Activated naive CD8-positive, alpha-beta T cell treated with anti-CD3 and anti-CD28 coated beads, Interleukin-2, amount 10 ng/mL, durations not matched to agents 7 days and 5 days (primary cell): ENCODE measurements at places on chromosomes 3 and 15. TPM values are rescaled to one million over a fixed set of nuclear protein-coding genes. Genes with fewer than 3 reads are reported as not detected.

DNA sequence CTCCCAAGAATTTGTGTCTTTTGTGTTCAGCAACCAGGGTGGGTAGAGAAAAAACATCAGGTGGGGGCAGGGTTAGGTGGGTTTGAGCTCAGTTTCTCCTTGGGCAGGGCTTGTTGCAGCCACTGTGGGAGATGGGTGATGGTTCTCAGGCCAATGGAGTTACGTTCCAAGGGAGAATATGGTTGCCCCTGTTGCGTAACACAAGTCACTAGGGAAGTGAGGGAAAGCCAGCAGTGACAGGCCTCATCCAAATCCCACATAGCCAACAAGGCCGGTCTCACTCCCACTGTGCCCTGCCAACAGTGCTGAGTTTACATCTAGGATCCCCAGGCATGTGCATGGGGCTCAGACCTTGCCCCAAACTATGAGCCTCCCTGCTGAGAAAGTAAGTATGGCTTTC lies 7.9 kb upstream of the FBXL2 start:
- H3K27ac ChIP-seq = no peak overlapping the region
- no peaks in the 10 kb centered on the region for H3K36me3 ChIP-seq
- no peak for DNase-seq
- H3K4me1 ChIP-seq = no peaks in the 10 kb centered on the region

GRCh38 chr3:111568911-111569310 lies 26.2 kb downstream of the ZBED2 start:
- H3K4me1 ChIP-seq = peaks cover 59% of the 10 kb centered on the region
- no peak for DNase-seq
- peaks cover 58% of the 10 kb centered on the region for H3K36me3 ChIP-seq
- no peak overlapping the region for H3K4me3 ChIP-seq
- H3K27me3 ChIP-seq = no peaks in the 10 kb centered on the region

DNA sequence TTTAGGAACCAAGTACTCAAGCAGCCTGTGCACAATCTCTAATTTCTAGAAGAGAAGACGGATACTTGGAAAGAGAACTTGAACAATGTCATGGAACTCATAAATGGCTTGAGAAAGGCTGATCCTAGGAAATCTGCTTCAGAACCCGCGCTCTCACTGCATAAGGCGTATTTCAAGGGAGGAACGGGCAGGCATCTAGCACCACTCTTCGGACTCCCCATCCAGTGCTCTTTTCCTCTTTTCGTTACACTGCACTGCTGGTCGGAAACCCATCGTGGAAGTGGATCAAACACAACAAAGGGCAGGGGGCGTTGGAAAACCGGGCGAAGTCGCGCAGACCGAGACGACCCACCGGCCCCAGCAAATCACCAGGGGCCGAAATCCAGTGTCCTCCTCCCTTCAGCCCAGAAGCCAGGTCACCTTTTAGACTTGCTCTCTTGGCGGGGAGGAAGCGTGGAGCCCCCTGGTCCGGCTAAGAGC lies 539 bp upstream of the TLNRD1 start:
- peak overlapping the region; percentile 97 for H3K27ac ChIP-seq
- no peaks in the 10 kb centered on the region for H3K27me3 ChIP-seq
- peaks cover 44% of the 10 kb centered on the region for H3K4me1 ChIP-seq
- peak overlapping the region; percentile 99 for H3K4me3 ChIP-seq
- peaks cover 15% of the 10 kb centered on the region for H3K36me3 ChIP-seq
- DNase-seq = no peak

Gene GABPB1
- 26.7 TPM for total RNA-seq

- no peak for DNase-seq
- H3K4me1 ChIP-seq = no peaks in the 10 kb centered on the region
- no peak overlapping the region for H3K27ac ChIP-seq
- H3K27me3 ChIP-seq = no peaks in the 10 kb centered on the region
These were observed 31.2 kb upstream of the COL8A1 start for GRCh38 chr3:99607151-99607550.

DNA sequence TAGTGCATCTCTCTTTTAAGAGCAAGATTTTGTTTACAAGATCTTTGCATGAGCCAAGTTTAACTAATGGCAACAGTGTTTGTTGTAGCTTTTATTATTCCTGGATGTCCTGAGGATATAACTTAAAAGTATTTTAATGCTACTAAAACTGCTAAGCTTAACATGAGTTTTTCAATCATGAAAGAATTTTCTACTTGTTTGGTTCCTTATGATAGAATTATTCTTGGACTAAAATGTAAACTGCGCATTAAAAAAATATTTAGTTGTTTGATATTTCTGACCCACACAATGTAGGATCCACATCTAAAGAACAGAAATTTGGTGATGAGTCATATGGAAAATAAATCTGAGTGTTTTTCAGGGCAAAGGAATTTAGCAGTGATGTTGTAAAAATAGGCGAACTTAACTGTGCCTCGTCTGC lies 70.8 kb downstream of the RAP2B start:
- no peak overlapping the region for H3K27ac ChIP-seq
- H3K4me3 ChIP-seq = no peak overlapping the region
- H3K27me3 ChIP-seq = peaks cover 2% of the 10 kb centered on the region
- H3K36me3 ChIP-seq = no peaks in the 10 kb centered on the region
- DNase-seq = no peak

- no peaks in the 10 kb centered on the region for H3K36me3 ChIP-seq
- no peak overlapping the region for H3K27ac ChIP-seq
- no peaks in the 10 kb centered on the region for H3K4me1 ChIP-seq
These were observed 126.7 kb downstream of the TUSC7 start for GRCh38 chr3:116836286-116836685.

GRCh38 chr3:51860703-51861665 lies at the start of gene IQCF2:
Gene IQCF2, plus strand, starts transcription at chr3:51861615. Its CDS starts 52 bp downstream, at chr3:51861667.
- DNase-seq = no peak
- H3K27ac ChIP-seq = no peak within 1 kb of the TSS
- H3K36me3 ChIP-seq = no peaks in the 10 kb centered on the region
- H3K27me3 ChIP-seq = peaks cover 23% of the 10 kb centered on the region
- H3K4me3 ChIP-seq = no peak within 1 kb of the TSS
- peaks cover 3% of the 10 kb centered on the region for H3K4me1 ChIP-seq

DNA sequence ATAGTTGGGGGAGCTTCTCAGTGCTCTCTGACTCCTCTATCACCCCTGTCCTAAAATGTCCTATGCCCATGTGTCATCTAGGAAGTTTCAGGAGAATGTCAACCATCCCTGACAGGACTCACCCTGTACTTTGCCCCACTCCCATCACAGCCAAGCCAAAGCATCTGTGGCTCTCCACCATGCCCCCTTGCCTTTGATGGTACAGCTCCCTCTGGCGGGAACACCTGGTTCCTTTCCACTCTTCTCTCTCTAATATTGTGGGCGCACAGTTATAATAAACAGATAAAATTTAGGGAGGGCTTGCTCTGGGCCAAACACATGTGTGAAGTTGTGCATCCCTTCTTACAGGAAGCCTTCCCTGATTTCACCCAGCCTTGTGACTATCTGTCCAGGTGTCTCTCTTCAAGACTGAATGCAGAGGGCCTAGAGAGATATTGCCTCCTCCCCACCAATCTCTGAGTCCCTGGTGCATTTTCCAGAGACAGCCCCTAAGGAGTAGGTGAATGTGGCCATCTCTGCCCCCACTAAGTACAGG lies 62.8 kb downstream of the ISG20 start:
- peaks cover 11% of the 10 kb centered on the region for H3K4me1 ChIP-seq
- peaks cover 39% of the 10 kb centered on the region for H3K27me3 ChIP-seq
- no peak overlapping the region for H3K4me3 ChIP-seq
- no peak overlapping the region for H3K27ac ChIP-seq

- H3K27me3 ChIP-seq = no peaks in the 10 kb centered on the region
- H3K4me1 ChIP-seq = no peaks in the 10 kb centered on the region
- no peak overlapping the region for H3K4me3 ChIP-seq
These were observed 600.9 kb upstream of the ROBO2 start for GRCh38 chr3:76438971-76439370.

DNA sequence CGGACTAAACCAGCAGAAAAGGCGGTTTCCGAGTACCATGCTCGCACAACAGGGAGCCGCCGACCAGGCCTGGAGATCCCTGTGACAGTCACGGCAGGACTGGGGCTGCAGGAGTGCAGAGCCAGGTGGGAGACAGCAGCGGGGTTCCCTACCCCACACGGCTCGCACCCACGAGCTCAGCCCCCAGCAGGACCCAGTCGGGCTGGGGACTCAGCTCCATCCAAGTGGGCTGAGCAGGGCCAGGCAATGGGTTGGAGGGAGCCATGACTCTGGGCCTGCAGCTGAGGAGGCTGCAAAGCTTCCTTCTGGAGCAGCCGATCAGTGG lies 15.8 kb downstream of the XXYLT1 start:
- DNase-seq = no peak
- no peak overlapping the region for H3K27ac ChIP-seq
- peaks cover 19% of the 10 kb centered on the region for H3K4me1 ChIP-seq
- H3K27me3 ChIP-seq = no peaks in the 10 kb centered on the region
- peaks cover 1% of the 10 kb centered on the region for H3K36me3 ChIP-seq

DNA sequence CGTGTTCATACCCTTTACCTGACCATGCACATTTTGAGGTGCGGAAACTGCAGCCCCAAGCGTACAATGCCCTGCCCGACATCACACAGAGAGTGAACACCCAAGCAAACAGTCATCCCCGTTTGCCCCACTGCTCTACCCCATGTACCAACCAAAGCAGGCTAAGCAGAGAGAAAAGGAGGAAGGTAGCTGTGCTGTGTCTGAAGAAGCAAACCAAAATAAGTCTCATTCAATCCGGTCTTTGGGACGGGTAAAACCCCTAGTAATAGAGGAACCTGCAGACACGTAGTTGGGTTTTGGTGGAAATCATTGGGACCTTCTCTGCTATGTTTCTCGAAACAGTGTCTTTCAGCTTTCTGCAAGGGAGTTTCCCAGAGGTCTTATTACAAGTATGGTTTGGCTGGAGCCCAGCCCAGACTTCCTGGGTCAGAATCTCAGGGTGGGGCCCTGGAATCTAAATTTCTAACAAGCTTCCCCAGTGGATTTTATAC lies 164.6 kb upstream of the HES1 start:
- peaks cover 45% of the 10 kb centered on the region for H3K27me3 ChIP-seq
- H3K36me3 ChIP-seq = no peaks in the 10 kb centered on the region
- H3K4me1 ChIP-seq = peaks cover 10% of the 10 kb centered on the region
- peak overlapping the region; percentile 13 for H3K4me3 ChIP-seq
- no peak overlapping the region for H3K27ac ChIP-seq

DNA sequence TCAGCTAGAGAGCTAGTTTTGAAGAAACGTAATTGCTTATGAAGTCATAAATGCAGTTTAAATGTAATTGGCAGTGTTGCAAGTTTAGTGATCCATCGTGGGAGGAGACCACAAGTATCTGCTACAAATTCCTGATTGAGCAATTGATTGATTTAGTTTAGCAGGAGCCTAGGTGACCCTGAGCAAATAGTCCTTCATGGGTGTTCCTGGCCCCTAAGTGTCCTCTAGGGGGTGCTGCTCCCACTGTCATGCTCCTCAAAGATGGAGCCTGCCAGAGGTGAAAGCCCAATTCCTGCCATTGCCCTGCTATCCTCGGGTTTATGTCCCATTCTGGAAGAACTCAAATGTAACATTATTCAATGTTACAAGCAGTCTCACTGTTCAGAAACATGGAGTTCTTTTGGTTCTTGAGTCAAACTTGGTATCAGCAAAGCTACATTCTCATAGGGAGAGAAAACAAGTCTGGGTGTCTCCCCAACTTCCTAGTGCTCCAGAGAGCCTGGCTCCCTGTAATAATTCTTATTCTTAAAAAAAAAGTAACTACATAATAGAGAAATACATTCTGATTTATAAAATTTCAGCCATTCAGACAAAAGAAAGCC lies 29.8 kb upstream of the SENP5 start:
- H3K27ac ChIP-seq = no peak overlapping the region

- H3K27me3 ChIP-seq = peaks cover 10% of the 10 kb centered on the region
- no peak overlapping the region for H3K27ac ChIP-seq
- no peak overlapping the region for H3K4me3 ChIP-seq
- no peak for DNase-seq
These were observed 251.4 kb upstream of the ROPN1 start for GRCh38 chr3:124243177-124243859.
